ENCODE measurements at places on chromosomes 4 and X. TPM values are rescaled to one million over a fixed set of nuclear protein-coding genes. Genes with fewer than 3 reads are reported as not detected.

DNA sequence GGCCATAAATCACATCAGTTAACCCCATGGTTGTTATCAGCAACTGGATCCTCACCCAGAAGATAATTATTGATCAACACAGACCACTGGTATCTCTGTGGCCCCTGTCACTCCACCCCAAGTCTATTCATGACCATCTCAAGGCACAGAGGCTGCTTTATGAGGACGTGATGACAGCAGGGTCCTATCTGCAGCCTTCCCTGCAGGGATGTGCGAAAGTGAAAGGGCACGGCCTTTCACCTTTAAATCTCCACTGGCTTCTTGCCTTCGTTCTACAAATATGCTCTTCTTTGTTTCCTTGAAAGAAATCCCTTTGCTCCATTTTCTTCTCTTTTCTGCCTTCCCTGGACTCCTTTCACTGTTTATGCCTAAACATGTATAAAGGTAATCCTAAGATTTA is 170.6 kb upstream of the EDNRA start:
- no peak for DNase-seq

DNA sequence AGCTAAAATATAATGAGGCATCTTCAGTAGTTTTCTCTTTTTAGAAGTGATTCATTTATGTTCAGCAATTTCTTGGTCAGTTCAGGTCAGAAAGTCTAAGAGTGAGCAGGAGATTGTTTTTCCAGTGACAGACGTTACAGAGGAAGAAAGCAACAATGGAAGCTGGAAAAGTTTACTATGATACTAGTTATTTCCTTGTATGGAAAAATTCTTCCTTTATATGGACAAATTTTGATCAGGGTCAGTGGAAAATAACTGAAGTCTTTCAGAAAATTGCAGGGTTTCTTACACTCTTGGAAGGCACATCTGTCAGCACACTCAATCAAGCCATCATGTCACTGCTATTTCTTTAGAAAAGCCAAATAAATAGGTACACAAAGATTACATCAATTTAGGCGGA is 1120.7 kb downstream of the FAT4 start:
- DNase-seq = no peak

DNA sequence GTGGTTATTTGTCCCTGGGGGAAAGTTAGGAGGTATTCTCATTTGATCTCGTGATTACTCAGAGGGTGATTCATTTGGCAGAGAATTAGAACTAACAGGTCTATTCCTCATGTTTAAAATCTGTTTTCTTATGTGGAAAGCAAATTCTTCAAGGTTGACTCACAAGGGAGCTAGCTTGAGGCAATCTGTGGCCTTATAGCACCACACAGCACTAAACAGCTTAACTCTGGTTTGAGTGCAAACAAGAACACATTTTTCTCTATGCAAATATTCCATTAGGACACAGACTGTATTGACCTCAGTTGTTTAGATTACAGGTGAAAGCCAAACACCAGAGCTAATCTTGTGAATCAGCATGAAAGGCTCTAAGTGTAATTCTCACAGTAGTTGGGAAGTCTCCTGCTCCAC is 694.4 kb upstream of the POU3F4 start:
- DNase-seq = no peak

DNA sequence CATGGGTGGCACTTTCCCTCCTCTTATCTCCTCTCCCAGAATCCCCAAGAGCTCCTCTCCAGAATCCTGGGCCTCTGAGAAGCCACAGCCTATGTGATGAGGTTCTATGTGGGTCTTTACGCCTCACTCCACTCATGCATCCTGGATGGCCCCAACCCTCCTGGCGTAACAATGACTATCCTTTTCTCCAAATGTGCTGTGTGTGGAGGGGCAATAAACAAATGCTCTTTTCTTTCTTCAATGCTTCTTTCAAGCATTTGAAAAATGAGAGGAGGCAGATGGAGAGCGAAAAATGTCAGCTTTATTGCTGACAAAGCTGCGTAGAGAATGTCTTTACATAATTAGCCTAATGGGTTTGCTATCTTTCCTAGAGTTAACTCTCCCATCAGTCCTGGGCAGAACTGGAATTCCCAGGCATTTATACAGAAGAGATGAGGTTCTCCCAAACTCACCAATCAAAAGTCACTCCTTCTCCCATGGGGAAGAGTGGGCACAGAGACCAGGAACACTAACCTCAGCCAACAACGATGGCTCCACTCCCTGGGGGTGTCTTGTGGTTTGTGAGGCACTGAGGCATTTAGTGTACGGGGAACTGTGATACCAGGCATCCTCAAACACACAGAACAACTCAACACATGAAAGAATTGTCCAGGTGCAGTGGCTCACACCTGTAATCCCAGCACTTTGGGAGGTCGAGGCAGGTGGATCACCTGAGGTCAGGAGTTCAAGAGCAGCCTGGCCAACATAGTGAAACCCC is 118.9 kb upstream of the SLC34A2 start:
- DNase-seq = no peak

DNA sequence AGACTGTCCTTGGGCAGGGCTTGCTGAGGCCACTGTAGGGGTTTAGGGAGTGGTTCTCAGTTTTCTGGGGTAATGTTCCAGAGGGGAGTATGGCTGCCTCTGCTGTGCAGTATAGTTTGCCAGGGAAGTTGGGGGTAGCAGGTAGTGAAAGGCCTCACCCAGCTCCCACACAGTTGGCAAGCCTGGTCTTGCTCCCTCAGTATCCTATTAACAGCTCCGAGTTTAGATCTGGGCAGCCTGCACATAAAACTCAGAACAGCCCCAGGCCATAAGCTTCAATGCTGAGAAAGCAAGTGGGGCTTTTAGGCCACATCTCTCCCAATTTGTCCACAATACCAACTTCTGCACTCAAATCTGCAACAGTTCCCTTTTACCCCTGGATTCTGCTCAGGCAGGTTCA is 205.2 kb downstream of the GALNTL6 start:
- DNase-seq = no peak

DNA sequence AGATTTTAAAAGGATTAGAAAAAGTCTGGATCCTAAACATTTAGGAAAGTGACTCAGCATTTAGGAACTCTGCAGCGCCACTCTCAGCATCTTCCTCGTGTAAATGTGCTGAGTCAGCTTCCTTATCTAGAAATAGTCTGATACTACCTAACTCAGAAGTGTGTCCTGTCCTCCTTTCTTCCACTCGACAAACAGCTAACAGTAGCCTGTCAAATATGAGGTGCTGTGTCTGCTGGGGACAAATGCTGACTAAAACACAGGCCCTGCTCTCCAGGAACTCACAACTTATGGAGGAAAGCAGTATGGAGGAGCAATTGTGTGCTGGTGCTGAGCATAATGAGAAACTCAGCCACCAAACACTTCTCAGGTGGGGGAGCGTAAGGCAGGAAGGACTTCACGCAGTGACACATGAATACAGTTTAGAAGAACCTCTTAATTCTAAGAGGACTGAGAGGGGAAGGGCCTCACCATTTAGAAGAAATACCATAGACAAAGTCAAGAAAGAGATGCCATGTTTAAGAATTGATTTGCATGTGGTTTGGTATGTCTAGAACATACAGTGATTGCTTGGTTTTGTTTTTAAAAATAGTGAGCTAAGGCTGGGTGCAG is 125.3 kb downstream of the SOWAHB start:
- no peak for DNase-seq

GRCh38 chr4:80139671-80140070 is 57.6 kb upstream of the PRDM8 start:
- DNase-seq = no peak

DNA sequence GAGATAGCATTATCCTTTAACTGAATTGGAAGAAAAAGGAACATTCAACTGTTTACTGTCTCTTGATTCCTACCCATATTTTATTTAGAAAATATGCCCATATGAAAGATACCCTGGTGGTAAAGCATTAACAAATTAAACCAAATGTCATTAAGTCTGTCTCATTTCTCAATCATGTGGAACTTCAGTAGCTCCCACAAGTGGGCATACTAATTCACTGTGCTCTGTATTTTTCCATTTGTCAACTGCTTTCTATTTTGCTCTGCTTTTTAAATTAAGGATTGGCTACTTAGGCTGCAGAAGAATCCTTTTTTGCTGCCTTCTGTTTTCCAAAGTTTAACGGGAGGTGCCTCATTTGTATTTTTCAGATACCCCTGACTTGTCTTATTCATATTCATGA is 77.2 kb downstream of the DDIT4L start:
- no peak for DNase-seq

GRCh38 chr4:82918091-82918490 is 17.6 kb downstream of the THAP9 start:
- no peak for DNase-seq

DNA sequence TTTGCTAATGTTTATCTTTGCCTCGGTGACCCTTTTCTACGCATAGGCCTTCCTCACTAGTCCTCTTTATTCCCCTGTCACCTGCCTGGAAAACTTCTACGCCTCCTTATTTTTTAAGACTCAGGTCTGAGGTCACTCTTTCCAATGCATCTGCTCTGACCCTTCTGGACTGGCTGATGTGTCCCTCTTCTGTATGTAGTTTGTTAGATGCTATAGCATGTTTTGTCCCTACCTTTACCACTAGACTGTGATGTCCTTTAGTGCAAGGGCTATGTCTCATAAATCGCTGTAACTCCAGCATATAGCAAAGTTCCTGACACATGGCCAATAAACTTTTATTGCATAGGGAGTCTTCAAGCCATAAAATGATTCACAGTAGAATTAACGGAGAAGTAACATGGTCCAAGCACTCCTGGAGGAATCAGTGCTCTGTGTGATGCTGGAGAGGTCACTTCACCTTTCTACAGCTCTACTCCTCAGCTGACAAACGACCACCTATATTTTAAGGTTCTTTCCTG is 872.5 kb upstream of the SLIT2 start:
- DNase-seq = no peak

DNA sequence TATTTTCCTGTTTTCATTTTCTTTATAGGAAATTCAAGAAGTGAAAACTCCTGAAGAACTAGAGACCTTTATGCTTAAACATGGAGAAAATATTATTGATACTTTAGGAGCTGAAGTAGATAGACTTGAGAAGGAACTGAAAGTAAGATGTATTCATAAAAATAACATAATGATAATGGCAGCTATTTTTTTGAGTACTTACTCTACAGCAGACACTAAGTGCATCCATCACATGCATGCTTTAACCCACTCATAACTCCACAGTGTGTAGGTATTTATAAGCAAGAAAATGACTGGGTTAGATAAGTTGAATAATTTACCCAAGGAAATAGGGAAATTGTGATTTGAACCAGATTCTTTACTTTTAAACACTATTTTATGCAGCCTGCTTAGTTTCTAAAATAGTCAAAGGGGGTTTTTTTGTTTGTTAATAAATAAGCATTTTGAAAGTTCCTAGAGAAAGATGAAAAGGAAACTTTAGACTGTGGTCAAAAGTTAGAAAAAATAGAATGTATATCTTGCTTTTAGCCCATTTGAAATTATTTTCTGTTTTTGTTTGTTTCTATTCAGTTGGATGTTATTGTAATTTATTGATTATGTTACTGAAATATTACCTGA is 74.2 kb downstream of the BEND4 start:
- DNase-seq = no peak

DNA sequence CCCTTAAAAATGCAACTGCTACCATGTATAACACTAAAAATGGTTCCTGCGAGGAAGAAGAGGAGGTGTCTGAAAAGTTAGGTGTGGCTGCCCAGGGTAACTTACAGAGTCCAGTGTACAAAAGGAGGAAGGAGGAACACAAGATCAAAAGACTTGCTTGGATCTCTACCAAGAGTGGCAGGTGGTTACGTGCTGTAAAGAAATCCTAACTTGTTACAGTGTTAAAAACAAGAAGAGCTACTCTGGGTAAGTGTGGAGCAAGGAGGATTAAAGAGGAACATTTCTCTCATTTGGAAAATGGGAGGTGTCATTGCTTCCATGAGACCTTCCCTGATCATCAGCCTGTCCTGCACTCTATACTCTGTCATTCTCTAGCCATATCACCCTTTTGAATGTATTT is 242.0 kb downstream of the PTTG2 start:
- no peak for DNase-seq

DNA sequence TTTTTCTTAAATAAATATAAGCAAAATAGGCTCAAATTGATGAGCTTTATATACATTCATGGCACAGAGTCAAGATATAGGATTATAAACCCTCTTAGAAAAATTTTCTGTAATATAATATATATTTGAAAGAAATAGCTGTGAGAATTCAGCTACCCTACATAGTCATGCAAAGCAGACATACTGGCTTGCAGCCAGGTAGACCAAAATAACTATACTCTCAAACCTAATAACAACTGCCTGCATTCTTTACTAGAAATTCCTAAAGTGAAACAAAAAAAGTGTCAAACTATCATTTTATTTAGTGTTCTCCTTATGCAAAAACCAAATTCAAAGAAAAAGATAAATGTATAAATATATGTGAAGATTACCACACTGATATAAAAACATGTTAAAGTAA is 1390.2 kb downstream of the C4orf33 start:
- no peak for DNase-seq

DNA sequence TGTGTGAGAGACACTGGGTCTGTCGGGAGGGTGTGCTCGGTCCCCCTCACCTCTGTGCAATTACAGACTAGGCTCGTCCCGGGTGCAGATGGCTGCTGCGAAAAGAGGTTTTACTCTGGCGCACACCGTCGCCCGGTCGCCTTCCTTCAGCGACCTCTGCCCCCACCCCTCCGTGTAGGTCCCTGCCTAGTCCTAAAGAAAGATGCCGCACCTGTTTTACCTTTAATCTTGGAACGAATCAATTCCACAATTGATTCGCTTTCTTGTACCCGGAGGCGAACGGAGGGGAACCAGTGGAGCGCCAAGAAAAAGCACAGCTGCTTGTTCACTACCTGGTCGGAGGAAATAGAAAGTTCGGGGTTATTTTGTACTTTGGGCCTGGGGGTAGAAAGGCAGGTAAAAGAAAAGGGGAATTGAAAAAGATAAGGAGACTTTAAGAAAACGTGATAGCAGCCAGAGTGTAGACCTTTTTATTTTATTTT is 1.2 kb downstream of the NPNT start:
- DNase-seq = no peak

GRCh38 chr4:184960505-184960971 is 57.8 kb upstream of the HELT start:
- DNase-seq = no peak

- no peak for DNase-seq
These were observed 327.3 kb downstream of the MAPK10 start for GRCh38 chr4:86032476-86033022.

PLK4 gene
- total RNA-seq = 32.6 TPM

NONO gene
- total RNA-seq = 532 TPM

ZCCHC18 gene
- 3.1 TPM for total RNA-seq

TMEM271 gene
- total RNA-seq = not detected

CXCL3 gene
- not detected for total RNA-seq

GAB1 gene
- 0.15 TPM for total RNA-seq

TMSB15A gene
- 0.33 TPM for total RNA-seq

Measured in CD8-positive, alpha-beta memory T cell (primary cell).